ENCODE measurements at places on chromosomes 6 and 20. TPM values are rescaled to one million over a fixed set of nuclear protein-coding genes. Genes with fewer than 3 reads are reported as not detected.

DNA sequence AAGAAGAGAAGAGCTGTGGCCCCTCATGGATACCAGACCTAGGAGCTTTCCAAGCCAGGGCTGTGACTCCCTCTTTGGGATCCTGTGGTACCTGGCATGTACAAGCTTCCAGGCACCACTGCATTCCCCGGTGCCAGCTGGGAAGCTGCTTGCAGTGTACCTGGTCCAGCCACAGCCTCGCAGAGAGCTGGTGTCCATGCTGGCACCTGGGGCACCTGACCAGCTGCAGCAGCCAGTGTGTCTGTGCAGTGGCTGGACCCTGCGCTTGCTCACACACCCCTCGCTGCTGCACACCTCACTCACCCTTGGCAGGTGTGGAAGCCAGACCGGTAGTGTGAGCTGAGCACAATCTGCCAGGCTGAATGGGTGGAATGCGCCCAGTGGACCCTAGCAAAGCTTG is 190.9 kb upstream of the MAN1A1 start:
- no peak for DNase-seq

Gene PDYN
- polyA plus RNA-seq: not detected

GRCh38 chr6:105769987-105770386 is 316.1 kb upstream of the PRDM1 start:
- no peak for DNase-seq

DNA sequence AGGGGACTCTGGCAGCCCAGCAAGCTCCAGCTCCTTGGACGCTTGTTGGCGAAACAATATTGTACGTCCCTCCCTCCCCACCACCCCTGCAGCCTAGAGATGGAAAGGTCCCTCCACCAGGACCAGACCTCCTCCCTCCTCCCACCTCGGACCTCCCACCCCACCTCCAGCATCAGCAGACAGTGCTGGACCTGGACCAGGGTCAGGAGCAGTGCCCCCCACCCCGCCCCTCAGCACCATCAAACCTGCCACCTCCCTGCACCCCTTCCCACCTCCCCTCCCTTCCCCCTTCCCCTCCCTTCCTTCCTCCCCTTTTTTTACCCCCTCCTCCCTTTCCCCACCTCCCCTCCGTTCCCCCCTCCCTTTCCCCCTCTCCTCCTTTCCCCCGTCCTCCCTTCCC is 98.4 kb downstream of the TAF4 start:
- DNase-seq: no peak

Gene KCNS1
- polyA plus RNA-seq: not detected

Gene NR2E1
- not detected for polyA plus RNA-seq

- no peak for DNase-seq
Observed at GRCh38 chr6:146503096-146503495, 40.5 kb upstream of the RAB32 start.

- DNase-seq: no peak
Observed at GRCh38 chr6:86913795-86914194, 23.5 kb upstream of the HTR1E start.

Gene SLC18B1
- polyA plus RNA-seq: 36.6 TPM

Data from CD14-positive monocyte (primary cell).